ENCODE measurements at places on chromosomes 1 and 21.

GRCh38 chr1:116785006-116785405 lies 30.8 kb downstream of the CD2 start:
- DNase-seq, result no peak

- no peak for DNase-seq
Observed at GRCh38 chr21:40667967-40668366, 179.0 kb downstream of the DSCAM start.

GRCh38 chr1:156086256-156086662 lies 4.0 kb upstream of the MEX3A start:
- DNase-seq, result no peak

DNA sequence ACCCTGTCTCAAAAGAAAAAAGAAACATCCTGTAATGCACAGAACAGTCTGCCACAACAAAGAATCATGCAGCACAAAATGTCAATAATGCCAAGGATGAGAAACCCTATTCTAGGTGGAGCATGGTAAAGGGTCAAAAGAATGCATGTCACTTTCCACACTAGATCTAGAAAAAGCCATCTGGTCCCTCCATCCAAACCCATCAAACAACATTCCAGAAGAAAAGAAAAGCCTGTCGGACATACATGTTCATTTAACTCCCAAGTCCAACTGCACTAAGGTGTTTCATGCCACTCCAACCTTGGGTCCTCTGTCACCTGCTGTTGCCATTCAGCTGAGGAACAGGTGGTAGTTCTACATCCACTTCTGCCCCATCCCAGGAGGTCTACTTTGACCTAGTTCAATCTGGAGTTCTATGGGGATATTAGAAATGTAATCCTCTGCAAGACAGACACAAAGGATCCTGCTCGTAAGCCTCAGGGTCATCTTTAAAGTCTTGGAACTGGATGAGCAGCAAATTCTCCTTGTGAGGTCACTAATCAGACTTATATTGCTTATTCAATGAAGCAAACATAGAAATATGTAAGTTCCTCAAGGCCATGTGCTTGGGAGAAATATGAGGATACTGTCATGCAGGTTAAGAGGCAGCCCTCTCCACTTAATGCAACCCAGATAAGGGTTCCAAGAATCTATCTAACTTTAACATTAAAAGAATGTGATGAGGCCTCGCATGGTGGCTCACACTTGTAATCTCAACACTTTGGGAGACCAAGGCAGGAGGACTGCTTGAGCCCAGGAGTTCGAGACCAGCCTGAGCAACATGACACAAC lies 3.7 kb downstream of the DEDD start:
- DNase-seq, result no peak

GRCh38 chr1:39489567-39490239 lies 1.7 kb upstream of the BMP8A start:
- DNase-seq, result peak; percentile 28

GRCh38 chr1:235023711-235024439 lies 104.8 kb downstream of the TOMM20 start:
- no peak for DNase-seq

DNA sequence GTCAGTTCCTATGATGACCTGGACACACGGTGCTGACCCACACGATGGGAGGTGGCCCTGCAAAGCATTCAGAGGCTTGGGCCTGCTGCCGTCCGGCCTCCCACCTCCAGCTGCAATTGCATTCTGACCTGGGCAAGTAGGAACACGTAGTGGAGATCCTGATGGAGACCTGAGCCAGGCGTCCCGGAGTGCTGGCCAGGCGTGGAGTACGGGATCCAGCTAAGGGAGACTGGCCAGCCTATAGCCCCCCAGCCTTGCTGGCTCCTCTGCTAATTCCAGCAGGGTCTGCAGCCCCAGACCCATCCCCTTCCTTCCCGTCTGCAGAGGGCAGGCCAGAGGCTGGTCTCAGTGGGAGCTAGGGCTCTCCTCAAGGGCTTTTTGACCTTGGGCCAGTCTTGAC lies 11.2 kb downstream of the CD46 start:
- DNase-seq, result no peak

DNA sequence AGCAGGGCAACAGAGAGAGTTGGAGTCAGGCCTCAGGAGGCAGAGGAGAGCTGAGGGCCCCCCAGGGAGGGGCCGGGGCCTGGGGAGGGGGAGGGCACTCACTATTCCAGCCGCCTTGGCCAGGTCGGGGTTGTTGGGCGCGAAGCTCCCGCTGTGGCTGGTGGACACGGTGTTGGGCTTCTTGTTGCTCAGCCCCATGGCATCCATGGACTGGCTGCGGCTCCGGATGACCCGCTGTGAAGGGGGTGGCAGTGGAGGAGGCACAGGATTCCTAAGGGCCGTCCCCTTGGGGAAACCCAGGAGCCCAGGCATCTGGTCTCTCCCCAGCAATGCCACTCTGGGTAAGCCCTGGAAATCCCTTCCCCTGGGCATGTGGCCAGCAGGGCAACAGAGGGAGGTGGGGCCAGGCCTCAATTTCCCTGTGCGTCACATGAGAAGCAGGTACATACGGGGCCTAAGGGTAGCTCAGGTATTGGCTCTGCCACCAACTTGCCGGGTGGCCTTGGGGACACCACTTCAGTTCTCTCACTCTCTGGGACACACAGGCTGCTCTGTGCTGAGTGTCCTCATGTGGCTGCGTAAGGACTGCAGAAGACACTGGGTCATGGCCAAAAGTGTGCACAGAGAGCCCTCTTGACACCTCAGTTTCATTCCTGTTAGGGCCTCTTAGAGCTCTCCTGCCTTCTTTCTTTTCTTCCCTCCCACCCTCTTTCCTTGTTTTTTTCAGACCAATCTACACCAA lies 63.0 kb downstream of the RAP1GAP start:
- DNase-seq, result no peak

DNA sequence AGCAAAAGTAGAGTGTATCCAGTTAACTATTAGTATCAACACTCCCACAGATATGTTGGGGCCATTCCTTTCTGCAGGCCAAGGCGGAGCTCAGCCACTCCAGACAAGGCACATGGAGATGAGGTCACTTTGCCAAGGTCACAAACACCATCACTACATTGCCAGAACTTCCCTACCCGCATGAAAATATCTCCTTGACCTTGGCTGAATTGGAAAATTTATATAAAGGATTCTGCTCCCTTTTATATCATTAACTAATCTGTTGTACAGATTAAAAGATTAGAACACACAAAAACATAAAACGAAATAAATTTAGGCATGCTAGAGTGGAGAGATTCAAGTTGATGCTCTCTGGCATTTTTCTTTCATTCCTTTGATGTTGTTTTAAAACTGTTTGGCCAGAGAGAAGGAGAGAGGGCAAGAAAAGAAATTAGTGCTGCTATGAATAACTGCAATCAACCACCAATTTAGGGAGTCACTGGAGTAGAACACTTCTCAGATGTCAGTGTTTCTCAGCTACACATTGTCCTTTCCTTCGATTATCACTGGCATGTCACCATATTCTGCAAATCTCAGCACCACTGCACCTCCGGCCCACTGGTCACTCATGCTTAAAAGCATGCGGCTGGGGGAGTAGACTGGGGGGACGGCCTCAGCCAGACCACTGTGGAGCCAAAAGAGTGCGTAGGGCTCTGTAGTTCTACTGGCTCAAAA lies 78.7 kb upstream of the ATP1B1 start:
- DNase-seq, result no peak

- DNase-seq, result no peak
Observed at GRCh38 chr21:15152591-15152990, 87.8 kb upstream of the NRIP1 start.

GRCh38 chr1:64435000-64435399 lies 34.9 kb upstream of the CACHD1 start:
- no peak for DNase-seq

DNA sequence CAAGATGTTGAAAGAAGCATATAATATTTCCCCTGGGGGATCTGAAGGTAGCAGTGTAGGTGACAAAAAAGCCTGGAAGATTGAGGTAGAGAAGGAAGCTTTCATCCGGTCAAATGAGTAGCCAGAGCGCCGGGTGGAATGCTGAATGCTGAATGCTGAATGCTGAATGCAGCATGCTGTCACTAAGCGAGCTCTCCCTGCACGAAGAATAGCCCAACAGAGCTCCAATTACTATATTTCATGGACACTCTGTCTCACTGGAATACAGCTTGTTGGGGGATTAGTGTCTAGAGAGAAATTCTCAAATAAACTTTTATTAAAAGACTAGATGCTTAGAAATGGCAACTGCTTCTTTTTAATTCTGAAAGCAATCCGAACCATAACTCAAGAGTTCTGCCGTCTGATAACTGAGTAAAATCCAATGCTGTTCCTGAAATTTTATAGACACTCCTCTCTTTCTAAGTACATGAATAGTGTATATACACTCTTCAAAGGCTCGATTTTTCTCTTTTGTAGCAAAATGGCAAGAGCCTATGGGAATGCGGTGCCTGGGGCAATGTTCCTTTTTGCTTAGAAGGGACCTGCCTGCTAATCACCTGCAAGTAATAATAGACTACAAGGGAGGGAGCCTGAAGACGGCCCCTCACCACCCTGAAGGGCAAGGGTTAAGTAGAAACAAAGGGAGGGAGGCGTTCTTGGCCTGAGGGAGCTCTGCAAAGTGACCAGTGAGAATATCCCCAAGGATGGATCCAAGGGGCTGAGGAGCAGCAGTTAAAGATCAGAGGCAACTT lies 203.7 kb upstream of the ESRRG start:
- no peak for DNase-seq

GRCh38 chr1:54977533-54978297 lies 2.7 kb upstream of the TMEM61 start:
- DNase-seq, result no peak

DNA sequence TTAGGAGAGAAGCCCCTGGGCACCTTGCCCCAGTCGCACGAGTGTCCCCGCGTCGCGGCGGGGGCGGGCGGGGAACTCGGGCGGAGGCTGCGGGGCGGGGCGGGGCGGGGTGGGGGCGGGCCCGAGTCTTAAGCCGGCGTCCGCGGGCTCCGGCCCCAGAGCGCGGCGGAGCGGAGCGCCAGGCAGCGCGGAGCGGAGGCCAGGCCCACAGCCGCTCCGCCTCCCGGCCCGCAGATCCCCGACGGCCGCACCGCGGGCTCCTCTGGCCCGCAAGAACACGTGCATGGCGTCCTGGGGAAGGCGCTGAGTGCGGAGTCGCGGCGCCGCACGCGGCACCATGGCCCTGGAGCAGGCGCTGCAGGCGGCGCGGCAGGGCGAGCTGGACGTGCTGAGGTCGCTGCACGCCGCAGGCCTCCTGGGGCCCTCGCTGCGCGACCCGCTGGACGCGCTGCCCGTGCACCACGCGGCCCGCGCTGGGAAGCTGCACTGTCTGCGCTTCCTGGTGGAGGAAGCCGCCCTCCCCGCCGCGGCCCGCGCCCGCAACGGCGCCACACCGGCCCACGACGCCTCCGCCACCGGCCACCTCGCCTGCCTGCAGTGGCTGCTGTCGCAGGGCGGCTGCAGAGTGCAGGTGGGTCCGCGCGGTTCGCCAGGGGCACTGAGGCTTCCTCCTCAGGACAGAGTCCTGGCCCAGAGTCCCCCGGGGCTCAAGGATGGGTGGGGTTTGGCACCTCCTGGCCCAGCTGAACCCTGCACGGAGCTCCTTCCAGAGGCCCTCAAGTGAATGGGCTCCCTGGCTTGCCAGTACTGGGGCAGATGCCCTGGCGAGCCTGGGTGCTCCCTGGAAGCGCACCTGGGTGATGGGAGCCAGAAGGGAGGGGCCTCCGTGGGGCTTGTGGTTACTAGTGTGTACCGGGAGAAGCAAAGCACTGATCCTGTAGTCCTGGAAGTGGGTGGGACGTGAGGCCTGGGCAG lies at the start of gene ESPN:
TSS of gene ESPN (plus strand) at position 158 of the 975 bp plus-strand sequence. CDS start at position 338, 180 bp downstream.
- DNase-seq, result no peak

GRCh38 chr1:244791061-244791460 lies 44.4 kb upstream of the COX20 start:
- DNase-seq, result no peak

DNA sequence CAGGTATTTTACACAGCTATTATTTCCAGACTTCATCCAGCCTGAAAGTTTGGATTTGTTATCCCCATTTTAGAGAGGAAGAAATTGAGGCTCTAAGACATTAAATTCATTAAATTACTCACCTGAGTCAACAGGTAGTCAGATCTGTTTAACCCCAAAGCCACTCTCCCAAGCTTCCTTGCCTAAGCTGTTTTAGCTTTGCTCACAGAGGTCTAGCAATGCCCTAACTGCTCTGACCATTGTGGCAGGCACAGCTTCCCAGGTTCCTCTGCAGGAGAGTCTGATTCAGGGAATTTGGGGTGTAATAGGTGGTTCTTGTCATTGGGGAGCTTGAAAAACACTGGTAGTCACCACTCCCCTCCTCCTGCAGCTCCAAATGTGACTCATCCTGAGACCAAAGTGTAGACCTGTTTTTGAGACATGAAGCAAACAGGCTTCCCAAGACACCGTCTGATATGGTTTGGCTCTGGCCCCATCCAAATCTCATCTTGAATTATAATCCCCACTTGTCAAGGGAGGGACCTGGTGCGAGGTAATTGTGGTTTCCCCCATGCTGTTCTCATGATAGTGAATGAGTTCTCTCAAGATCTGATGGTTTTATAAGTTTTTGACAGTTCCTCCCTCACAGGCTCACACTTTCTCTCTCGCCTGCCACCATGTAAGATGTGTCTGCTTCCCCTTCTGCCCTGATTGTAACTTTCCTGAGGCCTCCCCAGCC lies 142.8 kb upstream of the DNAH14 start:
- DNase-seq, result no peak
